NCI-H1092 (cell line): ENCODE measurements at places on chromosomes 3 and 15.
A peak's percentile ranks its signal among the peaks of the same experiment; 100 is the strongest.

DNA sequence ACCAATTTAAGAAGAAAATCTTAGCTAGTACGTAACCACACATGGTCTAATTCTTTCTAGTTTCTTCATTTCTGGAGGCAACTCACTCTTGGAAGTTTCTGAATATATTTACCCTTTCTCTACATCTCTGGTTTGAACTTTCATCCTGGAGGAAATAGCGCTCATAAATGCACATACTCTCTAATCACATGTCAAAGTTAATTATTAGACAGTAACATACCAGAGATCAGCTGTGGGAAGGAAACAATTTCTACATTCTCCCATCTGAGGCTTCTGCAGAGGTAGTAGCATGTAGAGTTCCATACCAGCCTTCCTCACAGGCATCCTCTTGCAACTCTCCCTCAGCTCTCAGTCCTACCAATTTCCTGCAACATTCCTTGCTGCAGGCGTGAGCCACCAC is 132.5 kb downstream of the RBPMS2 start:
- DNase-seq, result no peak

- DNase-seq, result no peak
Observed at GRCh38 chr15:92117261-92117731, 263.8 kb downstream of the SLCO3A1 start.

DNA sequence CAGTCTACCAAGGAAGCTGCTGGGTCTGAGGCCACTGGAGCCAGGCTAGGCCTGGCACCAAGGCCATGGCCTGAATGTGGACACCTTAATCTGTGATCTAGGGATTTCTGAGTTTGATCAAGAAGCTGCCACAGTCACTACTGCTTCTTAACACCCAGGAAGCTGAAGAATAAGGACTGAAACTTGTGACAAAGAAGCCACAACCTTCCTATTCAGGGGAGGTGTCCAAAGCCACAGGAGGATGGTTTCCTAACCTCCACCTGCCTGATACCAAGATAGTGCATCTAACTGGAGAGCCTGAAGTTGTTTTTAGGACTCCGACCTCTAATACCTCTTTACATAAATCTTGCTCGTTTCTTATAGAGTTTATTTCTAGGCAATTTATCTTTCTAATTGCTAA is 5.5 kb upstream of the ANO10 start:
- no peak for DNase-seq

GRCh38 chr3:47323431-47324277 is 40.9 kb downstream of the KLHL18 start:
- DNase-seq, result no peak

- DNase-seq, result no peak
Observed at GRCh38 chr3:69357196-69357595, 28.7 kb downstream of the FRMD4B start.

DNA sequence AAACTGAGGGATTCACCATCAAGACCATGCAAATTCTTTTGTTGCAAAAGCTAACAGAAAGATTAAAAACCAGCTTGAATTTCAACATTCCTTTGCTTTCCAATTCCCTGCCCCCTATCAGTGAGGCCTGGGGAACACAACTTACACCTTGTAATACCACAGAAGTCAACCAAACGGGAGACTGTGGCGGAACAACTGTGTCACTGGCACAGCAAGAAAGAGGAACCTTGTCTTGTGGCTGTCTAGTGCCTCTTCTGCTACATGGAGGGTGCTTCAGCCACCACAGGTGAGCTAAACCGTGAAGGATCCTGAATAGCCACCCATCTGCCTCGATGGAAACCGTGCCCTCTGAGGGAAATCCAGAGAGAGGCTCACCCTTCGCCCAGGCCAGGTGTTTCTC is 11.4 kb downstream of the CCDC12 start:
- no peak for DNase-seq

- DNase-seq, result no peak
Observed at GRCh38 chr3:66803206-66803605, 194.9 kb upstream of the KBTBD8 start.

DNA sequence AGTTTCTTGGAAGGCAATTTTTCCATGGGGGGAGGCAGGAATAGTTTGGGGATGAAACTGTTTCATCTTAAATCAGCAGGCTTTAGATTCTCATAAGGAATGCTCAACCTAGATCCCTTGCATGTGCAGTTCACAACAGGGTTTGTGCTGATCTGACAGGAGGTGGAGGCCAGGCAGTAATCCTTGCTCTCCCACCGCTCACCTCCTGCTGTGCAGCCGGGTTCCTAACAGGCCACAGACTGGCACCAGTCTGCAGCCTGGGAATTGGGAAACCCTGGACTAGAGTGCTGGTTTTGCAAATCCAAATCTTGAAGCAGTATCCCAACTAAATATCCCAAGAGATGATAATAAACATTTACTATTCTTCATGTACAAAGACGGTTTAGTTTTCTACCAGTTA is 256.3 kb upstream of the TMCO5A start:
- no peak for DNase-seq

DNA sequence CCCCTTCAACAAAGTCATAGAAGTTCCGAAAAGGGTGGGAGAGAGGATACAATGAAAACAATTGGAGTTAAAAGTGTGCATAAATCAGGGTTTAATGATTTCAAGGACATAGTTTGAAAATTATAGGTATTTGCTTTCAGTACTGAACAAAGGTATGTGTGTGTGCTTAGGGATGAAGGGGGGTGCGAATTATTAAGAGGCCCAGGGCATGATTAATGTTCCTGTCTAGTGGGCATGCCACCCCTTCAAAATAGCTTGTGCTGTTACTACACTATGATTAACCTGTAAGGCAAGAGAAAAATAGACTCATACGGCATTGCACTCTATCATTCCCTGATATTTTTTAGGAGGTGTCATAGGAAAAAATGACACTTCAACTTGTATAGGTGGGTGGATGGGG is 731.6 kb downstream of the NAALADL2 start:
- DNase-seq, result no peak

- no peak for DNase-seq
Observed at GRCh38 chr3:29949131-29949530, 657.3 kb upstream of the TGFBR2 start.

GRCh38 chr3:123158899-123159390 is 42.8 kb upstream of the SEC22A start:
- DNase-seq, result no peak

- DNase-seq, result peak; percentile 13
Observed at GRCh38 chr15:79881254-79881653, 15.6 kb downstream of the MTHFS start.

- no peak for DNase-seq
Observed at GRCh38 chr3:69838696-69839515, 99.6 kb downstream of the MITF start.

DNA sequence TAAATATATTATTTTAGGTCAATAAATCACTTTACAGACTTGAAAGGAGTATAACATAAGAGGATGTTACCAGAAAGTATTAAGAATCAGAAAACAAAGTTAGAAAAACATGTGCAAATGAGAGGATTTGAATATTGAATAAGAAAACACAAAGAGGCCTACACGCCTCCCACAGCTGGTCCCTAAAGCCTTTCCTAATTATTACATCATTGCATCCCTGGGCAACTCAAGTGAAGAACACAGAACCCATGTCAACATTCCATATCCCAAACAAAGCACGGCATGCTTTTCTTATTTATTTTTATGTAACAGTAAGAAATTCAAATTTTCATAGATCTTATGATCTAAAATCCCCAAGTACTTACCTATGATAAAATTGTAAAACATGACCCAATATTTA is 61.2 kb downstream of the HERC1 start:
- no peak for DNase-seq

GRCh38 chr3:120488296-120488695 is 37.5 kb upstream of the FSTL1 start:
- DNase-seq, result no peak

DNA sequence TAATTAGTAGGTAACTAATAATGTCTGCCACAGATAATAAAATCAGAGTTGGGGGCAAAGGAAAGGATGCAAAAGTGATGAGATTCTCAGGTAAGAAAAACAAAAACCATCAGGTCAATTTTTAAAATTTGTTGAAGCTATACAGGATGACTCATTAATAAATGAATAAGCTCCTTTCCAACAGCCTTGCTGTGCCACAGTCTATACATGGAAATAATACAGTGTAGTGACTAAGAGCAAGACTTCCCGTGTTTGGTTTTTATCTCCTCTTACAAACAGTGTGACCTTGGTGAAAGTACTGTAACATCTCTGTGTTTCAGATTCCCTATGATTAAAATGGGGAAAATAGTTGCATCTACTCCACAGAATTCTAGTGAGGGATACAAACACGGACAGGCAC is 331.6 kb downstream of the PYDC2 start:
- no peak for DNase-seq

DNA sequence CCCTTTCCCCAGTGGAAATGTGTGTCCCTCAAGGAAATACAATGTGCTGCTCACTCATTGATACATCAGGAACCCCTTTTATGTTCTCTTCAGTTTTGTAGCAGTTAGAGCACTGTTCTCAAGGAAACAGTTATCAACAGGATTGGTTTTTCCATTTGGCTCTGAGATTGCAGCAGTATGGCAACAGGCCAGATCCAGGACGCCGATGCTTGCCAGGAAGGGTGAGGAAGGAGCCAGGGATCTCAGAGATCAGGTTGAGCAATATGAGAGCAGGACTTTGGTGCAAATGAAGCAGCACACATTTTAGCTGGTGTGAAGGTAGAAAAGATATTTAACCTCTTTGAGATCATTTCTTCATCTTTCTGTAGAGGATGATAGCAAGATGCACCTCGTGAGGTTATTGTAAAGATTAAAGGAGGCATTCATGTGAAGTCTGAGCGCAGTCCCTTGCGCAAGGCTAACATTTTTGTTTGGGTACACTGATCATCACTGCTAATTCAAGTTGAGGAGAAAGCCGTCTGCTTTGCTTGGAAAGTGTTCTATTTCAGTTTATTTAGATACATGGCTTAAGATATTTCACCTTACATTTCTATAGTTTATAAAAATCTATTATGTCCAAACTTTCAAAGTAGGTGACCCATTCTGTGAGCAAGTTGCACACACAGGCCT is 68.5 kb downstream of the KCNH8 start:
- DNase-seq, result no peak

DNA sequence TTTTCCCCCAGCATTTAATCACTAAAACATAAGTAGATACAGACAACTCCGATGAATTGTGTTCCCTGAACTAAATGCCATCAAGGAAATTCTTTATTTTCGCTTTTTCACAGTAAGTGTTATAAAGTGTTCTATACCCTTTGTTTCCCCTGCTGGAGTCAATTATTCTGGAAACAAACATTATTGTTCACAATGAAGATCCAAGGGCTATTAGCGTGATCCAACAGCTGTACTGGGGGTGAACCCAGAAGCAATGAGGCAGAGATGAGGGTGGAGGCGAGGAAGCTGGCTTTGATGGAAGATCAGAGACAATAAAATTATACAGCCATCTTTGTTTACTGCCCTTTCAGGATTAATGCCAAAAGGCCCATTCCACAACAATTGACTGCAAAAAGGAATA is 250.3 kb upstream of the IGF1R start:
- DNase-seq, result no peak

DNA sequence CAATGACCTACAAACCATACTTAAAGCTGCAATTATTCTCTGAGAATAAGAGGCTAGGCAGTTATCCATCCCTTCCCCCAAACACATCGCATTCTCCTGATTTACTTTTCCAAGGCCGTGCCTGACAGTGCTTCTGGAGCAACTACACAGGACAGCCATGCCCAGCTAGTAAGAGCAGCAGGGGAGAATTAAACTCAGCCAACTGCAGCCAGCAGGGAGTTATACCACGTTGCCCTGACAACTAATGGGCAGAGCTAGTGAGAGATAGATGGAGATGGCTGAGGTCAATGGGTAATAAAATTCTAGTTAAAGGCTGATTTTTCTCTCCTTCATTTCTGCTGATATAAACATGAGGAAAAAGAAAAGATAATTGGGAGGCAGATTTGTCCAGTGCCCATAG is 193.8 kb upstream of the PPP2R3A start:
- DNase-seq, result no peak

GRCh38 chr3:30886888-30887287 is 7.6 kb downstream of the GADL1 start:
- DNase-seq, result no peak

DNA sequence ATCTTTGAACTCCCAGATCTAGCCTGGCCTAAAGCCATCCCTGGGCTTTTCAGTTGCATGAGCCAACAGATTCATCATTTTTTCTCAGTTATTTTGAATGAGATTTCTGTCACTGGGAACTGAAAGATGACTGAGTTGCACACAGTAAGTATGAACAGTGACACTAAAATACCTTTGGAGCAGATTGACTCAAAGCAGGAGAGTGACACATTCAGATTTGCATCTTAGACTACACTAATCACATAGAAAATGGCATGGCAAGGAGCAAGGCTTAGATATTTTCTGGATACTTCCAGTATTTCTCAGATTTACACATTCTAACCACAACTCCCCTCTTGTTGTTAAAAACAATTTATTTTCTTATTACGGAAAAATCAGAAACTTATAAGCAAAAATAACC is 32.8 kb downstream of the SEC62 start:
- no peak for DNase-seq

DNA sequence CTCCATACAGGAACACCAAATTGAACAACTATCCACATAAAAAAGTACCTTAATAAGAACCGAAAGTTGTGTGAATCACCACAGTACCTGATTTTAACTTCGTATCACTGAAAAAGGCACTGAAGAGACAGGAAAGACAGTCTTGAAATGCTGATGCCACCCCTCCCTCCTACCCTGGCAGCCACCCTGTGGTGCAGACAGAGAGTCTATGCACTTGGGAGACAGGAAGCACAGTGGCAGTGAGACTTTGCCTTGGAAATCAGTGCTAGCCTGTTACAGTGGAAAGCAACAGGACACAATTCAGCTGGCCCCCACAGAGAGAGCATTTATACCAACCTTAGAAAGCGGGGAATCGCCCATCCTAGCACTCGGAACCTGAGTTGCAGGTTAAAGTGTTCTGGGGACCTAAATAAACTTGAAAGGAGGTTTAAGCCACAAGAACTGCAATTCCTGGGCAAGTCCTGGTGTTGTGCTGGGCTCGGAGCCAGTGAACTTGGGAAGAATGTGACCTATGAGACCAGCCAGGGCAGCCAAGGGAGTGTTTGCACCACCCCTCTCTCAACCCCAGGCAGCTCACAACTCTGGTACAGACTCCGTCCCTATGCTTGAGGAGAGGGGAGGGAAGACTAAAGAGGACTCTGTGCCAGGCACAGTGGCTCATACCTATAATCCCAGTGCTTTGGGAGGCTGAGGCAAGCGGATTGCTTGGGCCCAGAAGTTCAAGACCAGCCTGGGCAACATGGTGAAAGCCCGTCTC is 240.1 kb downstream of the ISL2 start:
- DNase-seq, result no peak

DNA sequence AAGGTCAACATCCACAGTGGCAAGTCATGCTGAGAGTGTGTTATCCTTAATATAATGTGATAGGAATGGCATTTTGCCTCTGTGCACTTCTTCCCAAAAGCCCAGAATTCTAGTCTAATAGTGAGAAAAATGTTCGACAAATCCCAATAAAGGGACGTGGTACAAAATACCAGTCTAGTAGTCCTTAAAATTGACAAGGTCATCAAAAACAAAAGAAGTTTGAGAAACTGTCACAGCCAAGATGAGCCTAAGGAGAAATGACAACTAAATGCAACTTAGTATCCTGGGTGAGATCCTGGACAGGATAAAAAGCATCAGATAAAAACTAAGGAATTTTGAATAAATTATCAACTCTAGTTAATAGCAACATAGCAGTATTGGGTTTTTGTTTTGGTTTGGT is 14.4 kb upstream of the ATP13A4 start:
- no peak for DNase-seq

- no peak for DNase-seq
Observed at GRCh38 chr15:37131621-37132020, 31.3 kb upstream of the MEIS2 start.

- no peak for DNase-seq
Observed at GRCh38 chr15:67178569-67179210, 75.8 kb downstream of the AAGAB start.
